ENCODE measurements at places on chromosomes 6 and 20.

DNA sequence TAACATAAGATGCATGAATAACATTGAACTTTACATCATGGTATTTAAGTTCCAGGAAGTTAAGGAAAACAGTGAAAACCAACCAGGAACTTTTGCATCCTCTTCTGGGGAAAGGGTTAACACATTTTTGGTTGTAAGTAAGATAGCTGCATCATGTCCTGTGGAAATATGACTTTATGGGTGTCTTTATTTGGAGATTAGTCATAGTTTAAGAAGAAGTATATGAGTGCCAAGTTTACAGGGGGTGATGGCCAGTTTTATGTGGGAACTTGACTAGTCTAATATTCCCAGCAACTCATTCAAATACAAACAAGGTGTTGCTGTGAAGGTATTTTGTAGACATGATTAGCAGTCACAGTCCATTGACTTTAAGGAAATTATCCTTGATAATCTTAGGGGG, 78.0 kb downstream of the PDE10A start:
- no peak for DNase-seq

DNA sequence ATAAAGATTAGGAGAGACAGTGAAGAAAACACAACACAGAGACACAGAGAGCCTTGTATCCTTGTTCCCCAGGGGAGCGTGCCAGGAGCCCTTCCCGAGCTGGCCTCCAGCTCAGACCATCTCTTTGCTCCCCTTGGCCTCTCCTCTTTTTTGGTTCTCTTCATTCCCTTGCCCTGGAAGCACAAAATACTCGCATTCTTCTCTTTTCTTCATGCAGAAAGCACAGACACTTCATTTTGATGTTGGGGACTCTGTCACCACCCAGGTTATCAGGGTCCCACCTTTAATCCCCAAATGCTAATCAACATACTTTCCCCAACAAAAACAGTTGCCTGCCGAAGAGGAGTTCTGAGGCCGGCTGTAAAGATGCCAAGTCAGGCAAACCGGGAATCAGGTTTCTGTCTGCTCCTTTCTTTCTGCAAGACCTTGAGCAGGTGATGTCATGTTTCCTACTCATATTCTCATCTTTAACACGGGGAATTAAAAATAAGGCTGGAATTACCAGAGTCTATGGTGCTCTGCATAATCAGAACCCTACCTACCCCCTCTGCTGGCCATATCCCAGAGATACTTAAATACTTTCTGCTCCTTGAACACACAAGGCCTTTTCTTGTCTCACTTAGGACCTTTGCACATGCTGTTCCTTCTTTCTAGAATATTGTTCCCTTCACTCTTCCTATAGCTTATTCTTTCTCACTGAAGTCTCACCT, 21.7 kb downstream of the TGM6 start:
- no peak for DNase-seq

DNA sequence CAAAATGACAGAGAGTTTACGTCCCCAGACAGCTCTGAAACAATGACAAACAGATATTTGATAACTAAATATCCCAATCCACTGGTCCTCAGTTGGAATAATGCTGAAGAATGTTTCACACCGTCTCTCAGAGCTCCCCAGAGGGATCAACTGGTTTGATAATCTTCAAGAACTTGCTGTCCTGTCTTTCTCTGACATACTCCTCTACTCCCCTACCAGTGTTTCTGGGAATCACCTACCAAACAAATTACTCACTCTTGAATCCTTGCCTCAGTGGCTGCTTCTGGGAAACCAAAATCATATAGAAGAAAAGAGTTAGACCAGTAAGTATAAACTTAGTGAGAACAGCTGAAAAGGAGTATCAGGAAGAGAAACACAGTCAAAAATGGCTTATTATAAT, 469.7 kb upstream of the JAG1 start:
- DNase-seq: no peak

DNA sequence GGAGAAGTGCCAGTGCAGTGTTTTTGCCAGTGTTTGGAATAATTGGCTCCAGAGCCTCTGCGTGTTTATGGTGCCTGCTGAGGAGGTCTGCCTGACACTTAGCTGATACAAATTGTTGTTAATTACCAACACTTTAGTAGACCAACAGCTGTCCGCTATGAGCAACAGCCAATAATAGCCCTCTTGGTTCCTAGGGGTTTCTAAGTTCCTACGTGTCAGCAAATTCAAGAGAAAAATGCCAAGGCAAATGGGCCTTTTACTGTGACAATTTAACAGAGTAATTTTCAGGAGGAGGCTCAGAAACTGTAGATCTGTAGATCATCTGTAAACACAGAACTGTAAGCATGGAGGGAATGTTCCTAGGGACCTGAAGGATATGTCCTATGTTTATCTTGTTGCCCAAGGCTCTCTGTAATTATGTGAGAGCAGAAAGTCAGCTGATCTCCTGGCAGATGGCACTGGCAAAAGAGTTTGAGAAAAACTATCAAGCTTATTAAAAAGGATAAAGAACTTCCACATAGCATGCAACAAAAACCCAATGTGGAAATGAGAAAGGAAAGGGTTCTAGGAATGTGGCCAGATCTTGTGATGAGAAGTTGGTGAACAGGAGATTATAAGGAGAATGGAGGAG, 157.7 kb downstream of the GJA1 start:
- no peak for DNase-seq

DNA sequence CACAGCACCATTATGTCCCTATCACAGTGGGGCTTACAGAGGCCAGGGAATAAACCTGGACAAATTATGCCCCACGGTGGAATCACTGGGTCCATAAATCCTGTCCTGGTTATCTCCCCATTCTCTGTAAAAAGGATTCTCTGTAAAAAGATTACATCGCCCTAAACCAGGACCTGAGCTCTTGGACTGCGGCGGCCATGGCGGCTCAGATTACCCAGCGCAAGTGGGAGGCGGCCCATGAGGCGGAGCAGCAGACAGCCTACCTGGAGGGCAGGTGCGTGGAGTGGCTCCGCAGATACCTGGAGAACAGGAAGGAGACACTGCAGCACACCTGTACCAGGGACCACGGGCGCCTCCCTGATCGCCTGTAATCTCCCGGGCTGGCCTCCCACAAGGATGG, 8.4 kb upstream of the HLA-A start:
- no peak for DNase-seq

GRCh38 chr6:48085131-48085741, 25.8 kb downstream of the PTCHD4 start:
- DNase-seq: no peak

- no peak for DNase-seq
Measured at GRCh38 chr6:10418862-10419748, 4.2 kb upstream of the TFAP2A start.

DNA sequence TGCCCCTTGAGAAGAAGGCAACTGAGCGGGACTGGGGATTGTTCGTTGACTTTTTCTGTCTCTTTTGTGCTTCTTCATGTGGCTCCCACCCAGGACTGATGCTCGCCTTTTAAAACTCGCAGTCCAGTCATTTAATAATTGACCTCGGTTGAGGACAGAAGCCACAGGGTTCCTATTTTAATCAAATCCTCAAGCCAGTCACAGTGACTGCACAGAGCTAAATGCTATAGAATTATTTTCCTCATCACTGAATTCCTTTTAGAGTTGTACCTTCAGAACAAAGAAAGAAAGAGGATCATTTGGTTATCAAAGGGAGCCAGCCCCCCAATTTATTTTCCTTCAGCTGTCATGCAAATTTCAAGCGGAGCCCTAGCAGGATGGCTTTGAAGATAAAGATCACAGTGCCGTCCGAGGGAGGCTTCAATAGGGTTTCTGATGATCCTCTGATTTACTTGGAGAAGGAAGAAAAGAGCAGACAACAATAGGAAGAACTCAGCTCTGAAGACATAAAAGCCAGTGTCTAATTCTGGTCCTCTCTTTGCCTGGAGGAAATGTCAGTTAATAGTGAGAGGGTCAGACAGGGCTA, 186.6 kb downstream of the DOK5 start:
- no peak for DNase-seq

DNA sequence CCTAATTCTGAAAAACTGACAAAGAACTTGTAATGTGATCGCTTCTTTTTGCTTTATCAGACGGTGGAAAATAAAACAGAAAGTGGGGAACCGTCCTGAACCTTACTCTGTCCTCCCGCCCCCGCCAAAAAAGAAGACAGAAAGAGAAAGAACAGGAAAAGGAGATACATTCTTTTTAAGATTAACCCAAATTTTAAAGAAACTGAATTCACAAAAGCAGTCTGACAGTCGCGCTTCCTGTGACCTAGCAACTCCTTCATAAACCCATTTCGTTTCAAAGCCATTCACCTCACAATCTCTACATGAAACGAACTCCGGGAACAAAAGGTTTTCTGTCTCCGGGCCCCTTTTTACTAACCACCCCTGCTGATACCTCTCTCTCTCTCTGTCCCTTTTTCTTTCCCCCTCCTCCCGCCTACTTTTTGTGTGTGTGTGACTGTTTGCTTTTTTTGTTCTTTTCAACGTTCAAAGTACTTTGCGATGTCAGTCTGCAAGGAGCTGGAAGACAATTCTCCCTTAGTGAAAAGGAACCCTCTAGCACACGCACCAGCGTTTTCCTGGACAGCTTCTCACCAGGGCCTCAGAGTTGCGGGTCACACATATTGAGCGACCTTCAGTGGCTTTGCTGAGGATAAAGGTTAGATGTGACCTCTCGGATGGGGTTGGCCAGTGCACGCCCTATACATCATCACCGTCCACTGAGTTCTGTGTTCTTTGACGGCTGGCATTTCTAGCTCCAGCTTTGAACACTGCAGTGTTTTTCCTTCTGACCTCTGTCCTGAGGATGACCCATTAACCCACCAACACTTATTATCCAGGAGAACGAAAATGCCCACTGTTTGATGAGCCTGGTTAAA, 530 bp upstream of the NEDD9 start:
- no peak for DNase-seq

GRCh38 chr6:33772082-33772830, 16.7 kb downstream of the LEMD2 start:
- DNase-seq: no peak

DNA sequence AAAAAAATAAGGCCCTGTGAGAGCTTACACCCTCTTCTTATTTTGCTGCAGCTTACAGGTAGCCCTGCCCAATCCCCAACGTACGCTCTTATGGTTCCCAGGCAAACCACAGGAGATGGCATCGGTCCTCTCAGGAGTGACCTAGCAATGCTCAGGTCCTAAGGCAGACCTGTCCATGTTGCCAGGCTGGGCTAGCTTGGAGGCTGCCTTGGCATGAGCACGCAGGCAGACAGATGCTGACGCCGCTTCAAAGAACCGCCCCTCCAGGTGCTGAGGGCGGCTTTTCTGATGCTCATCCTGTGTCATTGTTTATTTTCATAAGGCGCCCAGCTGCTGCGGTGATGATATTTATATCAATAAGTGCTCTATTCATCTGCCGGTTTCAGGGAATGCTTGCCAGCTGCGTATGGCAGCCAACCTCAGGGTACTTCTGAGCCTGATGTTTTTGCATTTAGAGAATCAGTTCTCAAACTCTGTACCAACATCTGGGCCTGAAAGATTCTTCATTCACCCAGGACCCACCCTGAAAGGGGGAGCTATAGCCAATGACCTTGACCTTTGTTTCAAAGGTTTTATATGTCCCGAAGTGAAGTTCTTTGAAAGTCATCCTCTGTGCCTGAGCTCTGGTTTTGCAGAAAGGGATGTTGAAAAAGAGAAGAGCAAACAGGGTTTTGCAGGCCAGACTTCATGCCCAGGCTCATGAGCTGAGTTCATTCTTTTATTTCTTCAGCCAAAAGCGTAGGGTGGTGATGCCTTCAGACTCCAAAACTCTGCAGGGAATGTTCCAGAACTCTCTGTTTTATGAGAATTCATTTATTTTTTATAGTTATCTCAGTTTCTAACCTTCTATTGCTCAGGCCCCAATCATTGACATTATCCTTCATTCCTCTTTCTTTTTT, 475.6 kb upstream of the CHD6 start:
- no peak for DNase-seq

DNA sequence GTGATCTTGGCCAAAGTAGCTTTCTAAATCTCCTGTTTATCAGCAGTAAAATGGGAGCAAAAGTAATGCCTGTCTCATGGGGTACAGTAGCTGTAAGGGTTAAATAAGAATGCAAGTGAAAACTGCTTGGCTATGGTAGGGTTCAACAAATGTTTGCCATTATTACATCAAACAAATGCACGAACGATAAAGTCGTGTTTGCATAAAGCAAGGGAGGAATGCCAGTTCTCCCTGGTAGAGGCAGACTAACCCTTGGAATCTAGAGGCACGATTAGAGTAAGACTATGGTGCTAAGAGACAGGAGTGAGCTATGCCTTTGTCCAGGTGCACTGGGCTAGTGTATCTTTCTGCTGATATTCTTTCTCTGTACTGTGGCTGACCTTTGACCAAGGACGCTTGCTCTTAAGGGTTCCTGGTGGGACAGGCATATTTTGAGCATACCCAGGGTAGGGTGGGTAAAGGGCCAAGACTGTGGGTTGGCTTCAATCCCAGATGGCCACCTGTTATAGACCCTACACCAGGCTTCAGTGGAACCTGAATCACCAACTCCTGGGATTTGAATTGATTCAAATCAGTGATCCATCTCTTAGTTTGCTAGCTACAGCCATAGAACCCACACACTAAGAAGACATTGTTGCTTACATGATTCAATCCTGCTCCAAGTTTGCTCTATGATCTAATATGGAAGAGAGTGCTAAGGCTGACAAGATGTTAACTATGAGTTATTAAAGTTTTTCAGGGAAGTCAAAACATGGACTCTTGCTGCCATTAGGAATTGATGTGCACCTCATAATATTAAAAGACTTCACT, 139.9 kb downstream of the CCDC170 start:
- no peak for DNase-seq

DNA sequence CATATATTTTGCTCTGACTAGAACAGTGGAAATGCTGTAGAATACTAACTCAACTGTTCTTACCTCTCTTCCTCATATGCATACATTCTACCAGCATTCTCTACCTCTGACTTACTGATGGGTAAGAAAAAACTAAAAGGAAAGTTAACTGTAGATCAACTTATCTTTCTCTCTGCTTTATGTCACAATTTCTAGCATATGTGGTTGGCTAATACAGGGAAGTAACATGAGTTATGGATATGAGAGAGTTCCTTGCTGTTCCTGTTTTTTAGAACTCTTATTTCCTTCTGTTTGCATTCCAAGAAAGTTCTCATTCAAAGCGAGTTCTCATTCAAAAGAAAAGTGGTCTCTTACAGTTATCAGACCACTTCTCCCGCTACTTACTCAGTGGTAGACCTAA, 226.8 kb upstream of the SGK1 start:
- DNase-seq: no peak
